ENCODE measurements at places on chromosomes 3 and 15.

- no peak for DNase-seq
Measured at GRCh38 chr3:172102123-172102882, 62.9 kb downstream of the FNDC3B start.

DNA sequence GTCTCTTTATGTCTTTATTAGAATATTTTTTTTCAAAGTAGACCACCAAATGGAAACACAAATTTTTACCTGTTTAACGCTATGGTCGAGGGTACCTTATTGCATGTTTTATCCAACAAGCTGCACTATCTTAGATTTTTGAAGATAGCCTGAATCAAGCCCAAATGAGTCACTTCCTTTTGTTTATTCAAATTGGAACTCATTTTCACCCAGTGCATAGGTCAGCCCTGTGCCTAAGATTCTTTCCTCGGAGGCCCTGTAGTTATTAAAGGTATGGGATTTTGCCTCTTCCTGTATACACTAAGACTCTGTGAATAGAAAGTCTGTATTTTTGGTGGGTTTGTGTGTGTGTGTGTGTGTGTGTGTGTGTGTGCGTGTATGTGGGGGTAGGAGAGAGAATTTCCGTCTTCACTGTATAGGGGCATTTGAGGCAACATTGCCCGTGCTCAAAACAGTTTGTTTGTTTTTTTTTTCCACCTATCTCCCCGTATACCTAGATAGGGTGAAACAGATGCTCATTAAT, 358.0 kb upstream of the CADM2 start:
- DNase-seq = no peak

DNA sequence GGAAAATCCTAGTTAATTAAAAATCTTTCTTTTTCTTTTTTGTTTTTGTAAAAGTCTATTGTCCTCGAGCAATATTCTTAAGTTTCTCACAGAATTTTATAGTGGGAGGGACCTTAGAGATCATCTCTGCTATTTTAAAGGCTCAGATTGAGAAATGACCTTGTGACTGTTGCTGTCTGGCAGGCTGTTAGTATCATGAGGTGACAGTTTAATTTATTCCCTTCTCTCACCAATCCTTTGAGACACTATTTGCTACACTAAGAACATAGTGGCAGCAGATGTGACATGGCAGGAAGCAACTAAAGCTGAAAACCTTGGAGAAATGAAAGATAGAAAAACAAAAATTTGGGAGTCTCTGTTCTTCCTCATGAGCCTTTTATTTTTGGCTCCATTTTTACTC, 24.9 kb downstream of the APPL1 start:
- no peak for DNase-seq

- DNase-seq = no peak
Measured at GRCh38 chr3:46406443-46406787, 451 bp downstream of the CCR5AS start.

DNA sequence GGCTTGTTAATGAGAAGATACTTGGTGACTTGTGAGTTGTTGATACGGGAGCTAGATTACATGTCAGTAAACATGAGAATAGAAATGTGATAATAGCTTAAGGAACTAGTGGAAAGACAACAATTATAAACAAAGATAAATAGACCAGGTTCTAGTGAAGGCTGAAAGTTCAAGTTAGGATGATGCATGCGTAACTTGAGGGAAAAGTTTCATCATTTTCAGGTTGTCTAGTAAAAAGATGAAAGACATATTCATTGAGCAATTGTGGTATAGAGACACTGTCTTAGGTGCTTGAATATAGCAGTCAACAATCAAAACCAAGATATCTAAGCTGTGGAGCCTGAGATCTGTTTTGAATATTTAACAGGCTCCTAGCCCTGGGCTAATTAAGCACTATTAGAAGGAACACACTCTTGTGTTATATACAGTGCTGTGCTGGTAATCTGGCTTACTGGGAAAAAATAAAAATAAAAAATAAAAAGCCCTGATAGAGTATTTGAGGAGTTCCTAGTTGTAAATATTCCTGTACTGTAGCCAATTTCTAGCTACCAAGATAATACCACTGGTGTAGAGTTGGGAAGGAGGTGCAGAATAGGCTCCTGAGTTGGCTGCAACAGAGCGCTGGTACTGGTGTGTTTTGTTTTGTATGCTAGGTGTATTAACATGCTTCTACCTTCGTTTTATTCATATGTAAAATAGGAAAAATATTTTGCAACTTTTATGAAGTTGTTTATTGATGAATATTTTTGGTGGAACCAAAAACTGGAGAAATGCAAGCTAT, 68.5 kb downstream of the NLGN1 start:
- no peak for DNase-seq

DNA sequence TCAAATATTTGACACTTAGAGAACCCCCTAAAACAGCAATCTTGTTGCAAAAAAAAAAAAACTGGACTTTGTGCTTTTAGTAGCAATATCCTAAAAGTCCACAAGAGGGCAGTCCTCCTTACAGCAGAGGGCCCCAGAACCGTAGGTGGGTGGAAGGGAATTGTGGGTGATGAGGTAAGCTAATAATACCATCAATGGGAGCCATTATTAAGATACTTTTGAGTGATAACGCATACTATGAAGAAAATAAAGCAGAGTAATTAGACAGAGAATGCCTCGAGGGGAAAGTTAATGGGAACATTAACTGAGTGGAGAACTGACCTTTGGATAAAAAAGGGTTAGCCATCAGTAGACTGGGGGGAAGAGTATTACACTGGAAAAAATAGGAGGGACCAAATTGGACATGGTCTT, 229.9 kb downstream of the THRB start:
- no peak for DNase-seq

DNA sequence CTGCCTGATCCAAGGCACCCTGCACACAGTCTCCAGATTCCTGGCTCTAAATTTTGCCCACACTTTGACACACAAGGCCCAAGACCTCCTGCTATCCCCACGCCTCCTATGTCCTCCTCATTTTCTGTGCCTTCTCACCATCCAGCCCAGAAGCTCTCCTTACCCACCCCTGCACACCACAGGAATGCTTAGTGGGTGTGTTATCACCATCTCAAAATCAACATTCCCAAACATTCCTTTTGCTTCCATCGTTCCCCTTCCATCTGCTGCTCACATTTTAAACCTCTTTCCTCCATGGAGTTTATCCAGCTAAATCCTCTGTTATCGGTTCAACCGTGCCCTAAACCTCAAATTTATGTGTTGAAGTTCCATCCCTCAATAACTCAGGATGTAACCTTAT, 43.9 kb downstream of the DGKG start:
- no peak for DNase-seq

- DNase-seq = no peak
Measured at GRCh38 chr3:95899494-95899893, 914.9 kb upstream of the EPHA6 start.

DNA sequence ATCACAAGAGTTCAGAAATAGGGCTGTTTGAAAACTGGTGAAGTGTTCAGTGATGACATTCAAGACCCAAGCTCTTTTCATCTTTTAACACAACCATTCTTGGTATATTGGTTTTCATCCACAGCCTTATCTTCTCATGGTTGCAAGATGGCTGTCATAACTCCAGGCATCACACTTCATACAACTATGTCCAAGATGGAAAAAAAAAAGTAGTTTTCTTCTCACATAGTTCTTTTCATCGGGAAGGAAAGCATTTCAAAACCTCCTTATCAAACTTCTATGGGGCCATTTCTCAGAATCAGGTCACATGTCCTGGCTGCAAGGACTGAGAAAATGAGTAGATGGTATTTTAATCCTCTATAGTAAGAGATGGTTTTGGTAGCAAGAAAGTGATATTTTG, 21.1 kb upstream of the MFSD1 start:
- no peak for DNase-seq

DNA sequence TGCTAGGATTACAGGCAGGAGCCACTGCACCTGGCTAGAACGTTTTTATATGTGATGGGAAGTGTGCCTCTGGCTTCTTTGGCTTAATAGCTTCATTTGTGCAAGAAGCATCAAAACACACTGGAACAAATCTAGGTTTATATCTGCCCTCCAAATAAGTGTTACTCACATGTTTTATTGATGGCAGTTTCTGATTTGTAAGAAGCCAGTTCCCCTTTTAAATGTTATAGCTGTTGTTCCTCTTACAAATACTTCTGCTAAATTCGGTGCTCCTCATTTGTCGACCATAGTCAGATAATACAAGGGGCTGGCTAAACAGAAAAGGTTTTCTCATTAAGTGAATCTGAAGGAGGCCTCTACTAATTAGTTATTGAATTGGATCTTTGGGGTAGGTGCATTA, 307.1 kb upstream of the SEMA6D start:
- DNase-seq = no peak

DNA sequence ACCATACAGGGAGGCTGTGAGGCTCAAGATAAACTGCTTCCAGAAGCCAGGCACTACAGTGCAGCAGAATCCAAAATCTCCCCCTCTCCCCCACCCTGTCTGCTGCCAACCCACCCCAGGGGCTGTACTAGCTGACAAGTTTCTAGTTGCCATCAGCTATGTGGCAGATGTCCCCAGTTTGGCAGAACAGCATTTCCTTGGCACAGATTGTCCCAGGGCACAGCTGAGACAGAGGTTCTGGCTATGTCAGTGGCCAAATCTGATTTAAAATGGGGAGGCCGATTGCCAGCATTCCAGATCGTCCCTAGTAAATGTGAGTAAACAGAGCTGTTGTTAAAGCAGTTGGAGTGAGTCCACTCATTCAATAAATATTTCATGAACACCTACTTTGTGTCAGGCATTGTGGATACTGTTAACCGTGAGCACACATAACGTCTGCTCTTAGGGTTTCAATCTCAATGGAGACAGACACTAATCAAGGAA, 28.0 kb upstream of the CCDC174 start:
- no peak for DNase-seq

DNA sequence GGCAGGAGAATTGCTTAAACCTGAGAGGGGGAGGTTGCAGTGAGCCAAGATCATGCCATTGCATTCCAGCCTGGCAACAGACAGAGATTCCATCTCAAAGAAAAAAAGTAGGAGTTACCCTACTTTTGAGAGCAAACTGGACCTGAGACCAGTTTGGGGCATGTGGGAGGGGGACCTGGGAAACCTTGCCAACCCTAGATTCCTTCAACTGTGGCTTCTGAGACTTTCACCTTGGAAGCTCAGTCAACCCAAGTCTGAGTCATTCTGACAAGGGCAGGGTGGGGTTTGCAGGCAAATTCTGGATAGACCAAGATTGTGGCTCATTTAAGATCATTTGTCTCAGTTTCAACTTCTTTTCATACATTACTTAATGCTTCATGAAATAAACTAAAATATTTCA, 23.8 kb upstream of the SIAH2 start:
- DNase-seq = no peak

DNA sequence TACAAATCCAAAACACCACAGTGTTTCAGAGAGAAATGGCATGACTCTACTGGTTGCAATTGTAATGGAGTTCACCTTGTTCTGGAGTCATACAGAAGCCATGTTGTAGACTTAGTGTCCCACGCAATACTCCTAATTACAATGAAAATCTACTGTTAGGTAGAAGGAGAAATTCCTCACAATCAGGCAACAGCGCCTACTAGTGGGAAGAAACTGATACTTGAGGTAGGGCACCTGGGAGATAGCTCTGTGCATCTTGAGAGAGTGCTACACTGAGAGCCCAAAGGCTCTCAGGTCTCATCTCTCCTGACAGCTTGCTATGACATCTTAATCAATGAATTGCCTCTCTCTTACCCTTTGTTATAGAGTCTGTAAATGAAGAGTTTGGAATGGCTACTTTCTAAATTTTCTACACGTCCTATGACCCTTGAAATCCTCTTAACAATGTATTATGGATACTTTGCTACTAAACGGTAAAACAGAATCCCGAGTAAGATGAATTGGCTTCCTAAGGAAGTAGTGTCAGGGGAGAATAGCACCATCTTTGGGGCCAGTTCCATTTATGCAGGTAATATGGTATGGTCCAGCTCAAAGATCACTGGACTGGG, 422.7 kb upstream of the TPRG1 start:
- no peak for DNase-seq

- no peak for DNase-seq
Measured at GRCh38 chr15:69417581-69417980, 3.4 kb downstream of the KIF23 start.

DNA sequence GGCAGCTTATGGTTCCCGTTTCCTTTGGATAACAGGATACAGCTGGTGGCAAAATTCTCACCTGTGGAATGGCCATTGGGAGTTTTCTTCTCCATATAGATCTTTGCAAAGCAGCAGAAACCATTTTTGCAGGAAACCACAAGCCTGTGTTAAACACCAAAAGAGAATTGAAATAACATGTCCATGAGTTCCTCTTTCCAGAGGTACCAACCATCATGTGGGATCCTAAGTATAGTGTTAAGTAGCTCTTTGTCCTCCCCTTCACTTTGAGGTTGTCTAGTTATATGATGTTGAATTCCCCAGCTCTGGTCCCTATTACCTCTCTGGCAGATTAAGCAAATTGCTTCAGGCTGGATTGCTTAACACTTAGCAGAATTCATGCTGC, 94.9 kb downstream of the AKAP13 start:
- no peak for DNase-seq

GRCh38 chr15:60568301-60568742, 89.4 kb upstream of the ICE2 start:
- no peak for DNase-seq

GRCh38 chr15:77004189-77004588, 9.3 kb downstream of the PSTPIP1 start:
- DNase-seq = no peak

- no peak for DNase-seq
Measured at GRCh38 chr15:36499412-36500389, 79.7 kb upstream of the CDIN1 start.

DNA sequence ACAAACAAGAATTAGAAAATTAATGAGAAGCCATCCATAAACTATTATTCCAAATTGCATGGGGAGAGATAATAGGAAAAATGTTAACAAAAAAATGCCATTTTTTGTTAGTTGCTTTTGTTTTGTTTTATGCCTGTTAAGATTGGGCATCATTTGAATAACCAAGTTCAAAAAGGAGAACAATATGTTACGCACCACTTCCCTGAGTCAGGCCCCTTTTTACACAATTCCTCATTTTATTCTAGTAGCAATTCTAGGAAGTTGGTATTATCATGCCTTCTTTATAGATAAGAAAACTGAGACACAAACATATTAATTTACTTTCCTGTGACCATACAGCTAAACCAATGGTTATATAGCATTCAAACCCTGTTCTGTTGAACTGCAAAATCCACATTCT, 736.9 kb upstream of the CCDC54 start:
- no peak for DNase-seq

GRCh38 chr15:99450896-99451358, 114.9 kb upstream of the MEF2A start:
- DNase-seq = peak; percentile 43

DNA sequence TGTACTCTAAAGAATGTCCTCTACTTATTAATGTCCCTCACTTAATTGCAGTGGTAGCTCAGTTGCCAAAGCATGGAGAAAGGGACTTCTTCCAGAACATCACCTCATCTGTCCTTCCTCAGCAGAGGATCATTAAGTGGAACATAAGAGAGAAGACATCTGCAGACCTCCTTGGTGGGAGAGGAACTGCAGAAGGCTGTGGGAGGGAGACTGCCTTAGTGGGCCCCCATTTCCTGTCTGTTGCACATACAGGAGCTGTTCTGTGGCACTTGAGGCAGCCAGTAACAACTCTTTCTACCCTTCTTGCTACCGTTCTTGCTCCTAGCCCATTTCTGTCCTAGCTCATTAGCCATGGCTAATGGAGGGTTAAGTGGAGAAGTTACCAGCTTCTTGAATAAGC, 33.6 kb downstream of the HPS3 start:
- DNase-seq = no peak

GRCh38 chr3:134696155-134696554, 45.3 kb upstream of the KY start:
- DNase-seq = no peak

Measured in stimulated activated CD8-positive, alpha-beta memory T cell treated with anti-CD3 and anti-CD28 coated beads, Interleukin-15, amount 100 ng/mL, for 4 hours (primary cell).